ENCODE measurements at places on chromosomes 7 and 10.

GRCh38 chr7:138785587-138786437, 12.0 kb upstream of the TMEM213 start:
- DNase-seq, result no peak

- no peak for DNase-seq
These were observed 254.6 kb downstream of the PTEN start for GRCh38 chr10:88117869-88118632.

DNA sequence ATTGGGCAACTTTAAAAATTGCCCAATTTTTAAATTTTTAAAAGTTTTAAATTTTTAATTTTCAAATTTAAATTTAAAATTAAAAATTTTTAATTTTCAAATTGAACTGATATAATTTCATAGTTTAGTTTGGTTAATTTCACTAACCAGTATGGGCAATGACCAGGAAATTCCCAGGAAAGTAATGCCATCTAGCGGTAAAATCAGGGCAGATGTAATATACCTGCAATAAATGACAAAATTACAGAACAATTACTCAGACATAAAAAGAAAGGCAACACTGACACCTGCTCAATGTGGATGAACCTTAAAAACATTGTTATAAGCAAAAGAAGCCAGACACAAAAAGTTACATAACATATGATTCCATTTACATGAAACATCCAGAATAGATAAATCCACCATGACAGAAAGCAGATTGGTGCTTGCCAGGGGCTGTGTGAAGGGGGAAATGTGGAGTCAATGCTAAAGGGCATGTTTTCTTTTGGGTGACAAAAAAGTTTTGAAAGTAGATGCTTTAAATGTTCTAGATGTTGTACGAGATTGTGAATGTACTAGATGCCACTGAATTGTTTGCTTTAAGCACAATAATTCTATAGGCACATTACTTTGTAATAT, 28.6 kb upstream of the SLC16A12 start:
- DNase-seq, result peak; percentile 11

GRCh38 chr7:102320601-102321350, 34.1 kb downstream of the SH2B2 start:
- no peak for DNase-seq

- no peak for DNase-seq
These were observed 143.6 kb downstream of the GLI3 start for GRCh38 chr7:42093349-42093905.

GRCh38 chr7:106823631-106824030, 41.5 kb upstream of the PIK3CG start:
- no peak for DNase-seq

DNA sequence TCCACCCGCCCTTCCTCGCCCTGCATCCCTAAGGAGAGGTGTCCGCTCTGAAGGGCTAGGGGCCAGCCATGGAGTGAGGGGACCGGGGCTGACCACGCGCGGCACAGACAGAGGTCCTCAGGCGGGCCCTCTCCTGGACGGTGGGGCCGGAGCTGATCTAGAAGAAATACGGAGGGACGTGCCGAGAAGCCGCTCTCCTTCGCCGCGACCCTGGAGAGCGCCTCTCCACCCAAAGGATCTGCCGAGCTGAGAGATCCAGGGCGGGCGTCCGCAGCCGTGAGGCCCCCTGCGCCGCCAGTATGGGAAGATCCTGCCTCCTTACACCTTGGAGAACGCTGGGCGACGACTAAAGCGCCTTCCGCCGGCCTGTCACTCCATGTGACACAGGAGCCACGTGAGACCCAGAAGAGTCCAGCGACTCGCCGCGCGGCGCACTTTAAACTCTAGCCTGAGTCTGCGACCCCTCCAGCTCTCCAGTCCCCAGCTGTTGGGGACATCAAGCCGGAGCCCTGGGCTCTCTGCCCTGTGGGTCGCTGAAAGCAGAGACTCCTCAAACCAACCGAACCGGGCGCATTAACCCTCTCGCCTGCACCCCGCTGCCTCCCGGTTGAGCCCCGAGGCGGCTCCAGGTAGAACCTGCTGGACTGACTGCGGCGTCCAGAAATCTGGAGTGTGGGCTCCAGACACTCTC, 1.5 kb upstream of the SFMBT2 start:
- DNase-seq, result no peak

- no peak for DNase-seq
These were observed 8.4 kb downstream of the RALA start for GRCh38 chr7:39631736-39632308.

- DNase-seq, result no peak
These were observed 54.9 kb upstream of the TMEM273 start for GRCh38 chr10:49243139-49243538.

DNA sequence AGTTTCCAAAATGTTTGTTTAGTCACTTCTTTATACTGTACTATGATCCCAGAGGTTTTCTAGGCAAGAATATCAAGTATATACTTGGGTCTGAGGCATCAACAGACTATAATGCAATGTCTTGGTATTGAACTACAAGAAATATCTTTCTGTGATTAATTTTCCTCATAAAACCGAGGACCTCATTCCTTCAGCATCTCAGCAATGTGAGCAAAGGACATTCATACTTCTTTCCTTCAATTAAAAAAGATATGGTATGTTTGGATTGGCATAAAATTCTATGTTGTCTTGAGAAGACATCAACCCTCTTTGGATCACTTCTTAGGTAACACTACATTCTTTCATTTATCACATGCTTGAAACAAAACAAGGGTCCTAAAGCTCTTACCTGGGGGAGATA, 524.5 kb downstream of the PHTF2 start:
- DNase-seq, result no peak

GRCh38 chr10:10462151-10462941, 555.3 kb upstream of the CELF2 start:
- DNase-seq, result no peak

DNA sequence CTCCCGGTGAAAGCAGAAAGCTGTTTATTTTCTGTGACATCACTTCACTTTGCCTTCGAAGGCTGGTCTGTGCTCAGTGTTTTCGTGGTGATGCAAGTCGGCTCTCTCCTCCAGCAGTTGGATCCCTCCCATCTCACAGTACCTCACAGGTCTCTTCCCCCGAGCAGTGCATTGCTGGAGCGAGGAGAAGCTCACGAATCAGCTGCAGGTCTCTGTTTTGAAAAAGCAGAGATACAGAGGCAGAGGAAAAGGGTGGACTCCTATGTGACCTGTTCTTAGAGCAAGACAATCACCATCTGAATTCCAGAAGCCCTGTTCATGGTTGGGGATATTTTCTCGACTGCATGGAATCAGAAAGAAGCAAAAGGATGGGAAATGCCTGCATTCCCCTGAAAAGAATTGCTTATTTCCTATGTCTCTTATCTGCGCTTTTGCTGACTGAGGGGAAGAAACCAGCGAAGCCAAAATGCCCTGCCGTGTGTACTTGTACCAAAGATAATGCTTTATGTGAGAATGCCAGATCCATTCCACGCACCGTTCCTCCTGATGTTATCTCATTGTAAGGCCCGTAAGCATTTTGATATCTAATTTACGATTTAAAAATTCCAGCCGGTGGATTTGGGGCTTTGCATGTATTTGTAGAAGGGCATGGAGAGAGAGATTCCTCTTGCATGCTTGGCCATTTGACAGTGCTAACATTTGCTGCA, at the start of gene LGI1:
LGI1 (plus strand) TSS at position 136 of the 707 bp plus-strand sequence; CDS start at position 345, 209 bp downstream.
- no peak for DNase-seq

DNA sequence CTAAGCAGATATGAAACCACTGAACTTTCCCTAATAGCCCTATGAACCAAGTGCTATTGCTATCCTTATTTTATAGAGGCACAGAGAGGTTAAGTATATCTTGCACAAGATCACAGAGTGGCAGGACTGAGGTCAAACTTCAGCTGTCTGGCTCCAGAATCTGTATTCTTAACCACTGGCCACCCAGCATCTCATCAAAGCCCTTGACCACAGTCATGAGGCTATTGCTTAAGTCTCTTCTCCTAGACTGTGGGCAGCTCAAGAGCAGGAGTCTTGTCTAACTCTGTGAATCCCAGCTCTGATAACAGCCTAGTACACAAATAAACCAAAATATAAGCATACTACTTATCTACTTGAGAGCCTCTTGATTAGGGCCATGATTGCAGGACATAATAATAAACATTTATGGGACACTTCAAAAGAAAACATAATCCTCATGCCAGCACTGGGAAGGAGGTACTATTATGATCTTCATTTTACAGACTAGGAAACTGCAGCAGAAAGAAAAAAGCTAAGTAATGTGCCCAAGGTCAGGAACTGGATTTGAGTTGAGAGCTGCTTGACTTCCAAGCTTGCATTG, 22.4 kb upstream of the SMC3 start:
- DNase-seq, result no peak
